ENCODE measurements at places on chromosomes 11 and 22.

- DNase-seq = no peak
These were observed 62.2 kb downstream of the BCR start for GRCh38 chr22:23242473-23243001.

DNA sequence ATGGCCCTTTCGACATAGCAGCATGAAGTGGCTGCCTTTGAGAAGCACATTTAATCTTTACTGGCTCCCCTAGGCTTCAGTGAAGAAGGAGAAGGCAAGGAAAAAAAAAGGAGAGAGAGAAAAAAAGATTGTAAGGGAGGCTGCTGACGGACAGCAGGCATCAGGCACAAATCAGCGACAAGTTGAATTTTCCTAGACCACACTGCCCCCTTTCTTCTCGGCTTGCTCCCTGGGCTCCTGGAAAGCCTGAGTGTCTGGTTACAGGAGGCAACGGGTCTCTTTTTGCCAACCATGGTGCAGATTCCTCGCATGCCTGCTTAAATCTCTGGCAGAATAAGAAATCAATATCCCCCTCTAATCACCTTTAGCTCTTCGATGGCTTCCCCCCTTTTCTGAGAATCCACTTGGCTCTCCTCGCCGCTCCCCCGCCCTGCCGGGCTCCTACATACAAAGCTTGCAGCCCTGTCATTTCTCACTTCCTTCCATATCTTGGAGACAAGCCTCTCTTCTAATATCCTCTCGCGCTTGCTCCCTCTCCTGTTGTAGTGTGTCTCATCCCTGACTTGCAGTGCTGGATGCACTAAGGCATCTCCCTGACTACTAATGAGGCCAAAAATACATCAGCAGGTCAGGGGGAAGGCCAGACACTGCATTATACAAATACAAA, 14.3 kb downstream of the BLID start:
- DNase-seq = no peak

DNA sequence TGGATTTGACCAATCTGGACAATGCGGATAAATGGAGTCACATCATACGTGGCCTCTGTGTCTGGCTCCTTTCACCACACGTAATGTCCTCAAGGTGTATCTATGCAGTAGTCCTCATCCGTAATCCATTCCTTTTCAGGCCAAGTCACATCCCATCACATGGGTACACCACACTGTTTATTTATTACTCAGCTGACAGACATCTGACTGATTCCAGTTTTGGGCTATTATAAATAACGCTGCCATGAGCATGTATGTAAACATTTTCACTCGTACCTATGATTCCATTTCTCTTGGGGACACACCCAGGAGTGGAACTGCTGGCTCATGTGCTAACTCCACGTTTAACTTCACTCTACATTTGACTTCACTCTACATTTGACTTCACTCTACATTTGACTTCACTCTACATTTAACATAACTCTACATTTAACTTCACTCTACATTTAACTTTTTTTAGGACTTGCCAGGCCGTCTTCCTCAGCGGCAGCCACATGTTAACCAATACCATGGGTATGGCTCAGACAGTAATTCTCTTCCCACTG, 52.1 kb downstream of the SHANK2 start:
- DNase-seq = no peak

DNA sequence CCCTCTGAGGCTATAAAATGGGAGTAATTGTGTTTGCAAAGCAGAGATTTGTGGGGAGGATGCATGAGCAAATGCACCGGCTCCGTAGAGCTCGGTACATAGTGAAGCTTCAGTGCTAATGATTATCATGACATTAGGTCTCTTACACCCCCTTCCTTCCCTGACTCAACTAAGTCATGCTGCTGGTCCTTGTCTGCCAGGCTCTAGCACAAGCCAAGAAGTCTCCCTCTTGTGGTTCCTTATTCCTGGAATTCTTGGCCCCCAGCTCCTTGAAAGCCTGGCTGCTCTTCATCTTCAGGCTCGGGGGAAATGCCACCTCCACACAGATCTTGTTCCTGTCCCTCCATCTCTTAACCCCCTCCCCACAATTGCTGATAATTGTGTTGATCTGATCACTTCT, 45.7 kb upstream of the SYT13 start:
- no peak for DNase-seq

DNA sequence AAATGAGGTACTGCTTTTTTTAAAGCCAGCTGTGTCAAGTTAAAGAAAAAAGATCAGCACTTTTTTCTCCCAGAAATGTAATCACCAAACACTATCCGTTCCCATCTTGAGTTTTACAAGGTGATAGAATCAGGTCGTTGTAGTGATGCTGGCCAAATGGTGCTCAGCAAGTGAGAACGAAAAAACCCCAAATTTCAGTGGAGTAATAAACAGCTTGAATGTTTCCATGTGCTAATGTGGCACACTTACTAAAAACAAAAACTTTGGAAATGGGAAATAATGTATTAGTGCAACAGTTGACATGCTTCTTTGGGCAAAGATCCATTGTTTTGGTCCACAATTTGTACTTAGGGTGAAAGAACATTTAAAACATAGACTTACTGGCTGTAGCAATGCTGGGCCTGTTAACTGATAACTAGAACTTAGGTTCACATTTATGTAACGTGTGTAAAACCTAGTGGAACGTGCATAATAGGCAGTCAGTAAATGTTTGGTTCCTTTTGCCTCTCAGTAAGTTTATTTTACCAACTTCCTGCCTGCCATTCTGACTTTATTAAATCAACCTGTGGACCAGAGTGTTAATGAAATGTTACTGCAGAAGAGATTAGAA, 15.4 kb upstream of the GDPD4 start:
- no peak for DNase-seq

DNA sequence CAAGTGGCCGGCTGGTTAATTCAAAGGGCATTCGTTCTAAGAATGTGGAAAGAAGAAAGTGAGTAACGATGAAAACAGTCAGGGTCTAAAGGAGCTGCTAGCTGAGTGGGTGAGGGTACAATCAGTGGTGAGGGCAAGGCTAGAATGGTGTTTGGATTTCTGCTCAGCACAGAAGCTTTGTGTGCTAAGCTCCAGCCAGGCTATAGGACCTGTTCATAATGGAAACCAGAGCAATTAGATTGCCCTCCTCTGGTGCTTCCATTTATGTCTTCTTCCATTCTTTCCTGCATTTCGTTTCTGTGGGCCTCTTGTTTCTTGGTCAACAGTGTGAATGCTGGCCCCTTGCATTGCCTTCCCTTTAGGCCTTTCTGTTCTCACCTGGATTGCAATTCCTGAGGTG, 572.9 kb upstream of the CHORDC1 start:
- DNase-seq = no peak

DNA sequence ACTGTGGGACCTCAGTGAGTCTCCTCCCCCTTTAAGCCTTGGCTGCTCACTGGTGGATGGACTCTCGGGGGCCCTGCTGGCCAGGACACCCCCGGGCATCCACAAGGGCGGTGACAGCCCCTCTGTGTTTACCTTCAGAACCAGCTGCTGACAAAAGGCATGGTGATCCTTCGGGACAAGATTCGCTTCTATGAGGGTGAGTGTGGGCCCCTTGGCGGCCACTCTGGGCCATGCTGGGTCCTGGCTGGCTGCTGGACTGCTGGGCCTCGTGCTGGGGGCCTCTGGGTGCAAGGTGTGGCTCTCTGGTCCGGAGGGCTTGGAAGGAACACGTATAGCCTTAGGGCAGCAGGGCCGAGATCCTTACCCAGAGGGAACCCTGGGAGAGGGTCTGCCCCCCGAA, 24.4 kb downstream of the PRR5 start:
- DNase-seq = no peak

GRCh38 chr22:22849640-22850610, 37.7 kb upstream of the IGLL5 start:
- DNase-seq = no peak

- DNase-seq = no peak
These were observed 31.3 kb downstream of the NAGA start for GRCh38 chr22:42039271-42039670.

DNA sequence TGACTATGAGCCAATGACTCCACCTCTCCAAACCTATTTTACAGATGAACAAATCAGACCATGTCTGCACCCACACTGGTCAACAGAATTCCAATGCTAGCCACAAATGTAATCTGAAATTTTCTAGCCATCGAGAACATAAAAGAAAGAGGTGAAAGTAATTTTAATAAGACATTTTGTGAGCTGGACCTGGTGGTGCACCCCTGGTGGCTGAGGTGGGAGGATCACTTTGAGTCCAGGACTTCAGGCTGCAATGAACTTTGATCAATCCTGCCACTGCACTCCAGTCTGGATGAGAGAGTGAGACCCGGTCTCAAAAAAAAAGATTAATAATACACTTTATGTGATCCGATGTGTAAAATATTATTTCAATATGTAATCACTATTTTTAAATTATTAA, 9.4 kb upstream of the RNF185 start:
- no peak for DNase-seq

DNA sequence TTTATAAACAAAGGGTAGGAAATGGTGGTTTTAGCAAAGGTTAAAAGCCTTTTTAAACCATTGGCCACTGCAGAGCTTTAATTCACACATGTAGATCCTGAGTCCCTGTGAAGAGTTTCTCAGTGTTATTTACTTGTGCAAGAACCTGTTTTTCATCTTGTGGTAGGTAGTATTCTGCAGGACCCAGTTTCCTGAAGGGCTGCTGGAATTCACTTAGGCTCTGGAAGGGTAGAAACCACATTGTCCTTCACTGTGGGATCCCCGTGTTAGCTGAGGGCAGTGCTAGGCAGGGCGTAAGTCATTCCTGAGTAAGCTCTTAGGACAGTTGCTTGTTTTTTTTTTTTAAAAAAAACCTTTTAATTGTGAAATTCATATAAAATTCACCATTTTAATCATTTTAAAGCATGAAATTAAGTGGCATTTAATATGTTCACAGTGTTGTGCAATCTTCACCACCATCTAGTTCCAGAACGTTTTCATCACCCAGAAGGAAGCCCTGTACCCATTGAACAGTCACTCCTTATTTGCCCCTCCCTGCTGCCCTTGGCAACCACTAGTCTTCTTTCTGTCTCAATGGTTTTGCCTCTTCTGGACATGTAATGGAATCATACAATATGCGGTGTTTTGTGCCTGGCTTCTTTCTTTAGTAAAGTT, 77.7 kb downstream of the C22orf31 start:
- DNase-seq = no peak

Measured in RPMI8226 (cell line).